GM12891 (cell line): ENCODE measurements at places on chromosomes 4 and X.

DNA sequence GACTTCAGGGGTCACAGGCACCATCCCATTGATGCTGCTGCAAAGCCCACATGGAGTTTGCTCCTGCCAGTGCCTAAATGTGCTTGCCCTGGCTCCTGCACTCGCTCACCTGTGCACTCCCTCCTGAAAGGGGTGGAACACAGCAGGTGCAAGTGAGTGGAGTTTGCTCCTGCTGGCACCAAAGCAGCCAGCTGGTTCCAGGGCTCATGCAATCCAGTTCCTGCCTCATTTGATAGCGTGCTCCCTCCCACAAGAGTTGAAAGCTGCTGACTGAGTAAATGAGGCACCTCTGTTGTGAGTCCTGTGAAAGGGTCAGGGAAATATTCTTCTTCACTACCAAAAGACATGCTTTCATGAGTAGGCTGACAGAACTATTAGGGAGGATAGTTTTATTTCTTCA is 30.5 kb downstream of the CXCL8 start:
- DNase-seq: no peak

- DNase-seq: no peak
Observed at GRCh38 chr4:108581083-108581482, 39.3 kb upstream of the RPL34 start.

GRCh38 chr4:123299212-123299691 is 97.3 kb upstream of the SPRY1 start:
- DNase-seq: no peak

GRCh38 chrX:120464411-120464810 is 4.7 kb downstream of the LAMP2 start:
- no peak for DNase-seq

DNA sequence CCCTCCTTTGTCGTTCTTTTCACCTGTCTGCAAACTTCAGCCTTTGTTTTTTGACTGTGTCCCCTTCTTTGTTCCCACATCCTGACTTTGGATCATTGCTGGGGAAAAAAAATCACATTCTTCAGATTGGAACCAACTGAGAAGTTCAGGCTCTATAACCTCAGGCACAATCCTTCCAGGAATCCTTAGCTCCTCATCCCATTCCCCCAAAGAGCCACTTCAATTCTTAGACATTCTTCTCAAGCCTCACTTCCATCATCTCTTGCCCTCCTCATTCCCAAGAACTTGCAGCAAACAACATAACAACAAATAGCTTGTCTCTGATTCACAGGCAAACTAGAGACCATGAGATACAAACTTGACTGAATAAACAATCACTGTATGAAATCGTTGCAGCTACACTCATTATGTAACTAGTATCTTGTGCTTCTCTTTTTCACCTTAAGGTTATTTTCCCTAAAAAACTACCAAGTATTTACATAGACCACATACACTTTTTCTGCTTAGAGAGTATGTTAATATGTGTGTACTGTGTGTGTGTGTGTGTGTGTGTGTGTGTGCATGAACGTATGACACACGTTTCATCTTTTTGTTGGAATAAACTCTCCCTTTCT is 26.4 kb upstream of the PGM2 start:
- no peak for DNase-seq

DNA sequence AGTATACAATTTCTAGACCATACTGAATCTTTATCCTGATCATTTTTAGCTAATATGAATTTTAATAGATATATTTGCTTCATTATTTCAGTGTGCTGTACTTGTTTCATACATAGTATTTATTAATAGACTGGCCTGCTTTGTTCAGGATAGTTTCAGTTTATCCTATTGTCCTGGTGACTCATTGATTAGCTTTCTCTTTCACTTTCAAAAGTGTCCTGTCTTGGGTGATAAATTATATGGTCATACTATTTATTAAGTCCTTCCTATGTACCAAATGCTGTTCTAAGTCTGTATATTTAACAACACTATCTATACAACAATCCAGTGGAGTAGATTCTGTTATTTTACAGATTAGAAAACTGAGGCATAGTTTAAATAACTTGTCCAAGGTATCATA is 153.8 kb upstream of the RAPGEF2 start:
- no peak for DNase-seq

DNA sequence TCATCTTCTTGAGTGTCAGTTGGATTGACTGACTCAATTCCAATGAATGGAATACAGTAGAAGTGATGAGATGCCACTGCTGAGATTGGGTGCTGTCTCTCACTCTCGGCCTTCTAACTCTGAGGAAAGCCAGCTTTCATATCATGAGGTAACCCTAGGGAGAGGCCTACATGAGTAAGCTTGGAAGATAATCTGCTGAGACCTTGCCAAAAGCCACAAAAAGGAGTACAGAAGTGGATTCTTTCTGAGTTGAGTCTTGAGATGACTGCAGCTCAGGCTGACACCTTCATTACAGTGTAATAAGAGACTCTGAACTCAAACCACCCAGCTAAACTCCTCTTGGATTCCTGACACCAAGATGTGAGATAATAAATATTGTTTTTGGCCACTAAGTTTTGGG is 537.4 kb upstream of the MAGEB18 start:
- DNase-seq: no peak

DNA sequence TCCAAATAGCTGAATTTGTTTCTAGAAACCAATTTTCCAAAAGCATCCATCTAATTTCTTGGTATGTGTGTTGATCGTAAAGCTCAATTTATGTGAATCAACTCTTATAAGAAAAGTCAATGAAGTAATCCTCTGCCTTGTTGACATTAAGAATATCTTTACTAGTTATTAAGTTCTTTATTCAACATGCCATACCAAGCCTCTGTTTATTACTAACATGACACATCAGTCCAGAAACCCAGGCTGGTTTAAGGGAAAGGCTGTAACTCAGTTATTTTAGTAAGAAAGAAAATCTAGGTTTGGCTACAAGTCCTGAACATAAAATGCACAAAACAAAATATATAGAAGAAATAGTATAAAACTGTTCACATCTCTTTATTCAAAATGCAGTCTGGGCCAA is 48.0 kb downstream of the KLHL34 start:
- no peak for DNase-seq

DNA sequence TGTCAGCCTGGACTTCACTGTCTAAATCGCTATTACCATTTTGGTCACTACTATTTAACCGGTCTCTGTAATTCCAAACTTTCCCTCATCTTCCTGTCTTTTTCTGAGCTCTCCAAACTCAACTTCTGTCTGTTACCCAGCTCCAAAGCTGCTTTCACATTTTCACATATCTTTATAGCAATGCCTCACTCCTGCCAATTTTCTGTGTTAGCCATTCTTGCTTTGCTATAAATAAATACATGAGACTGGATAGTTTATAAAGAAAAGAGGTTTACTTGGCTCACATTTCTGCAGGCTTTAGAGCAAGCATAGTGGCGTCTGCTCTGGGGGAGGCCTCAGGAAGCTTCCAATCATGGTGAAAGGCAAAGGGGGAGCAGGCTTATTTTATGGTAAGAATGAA is 368.3 kb upstream of the GNPDA2 start:
- no peak for DNase-seq

GRCh38 chr4:17030543-17030942 is 132.1 kb upstream of the LDB2 start:
- DNase-seq: no peak

DNA sequence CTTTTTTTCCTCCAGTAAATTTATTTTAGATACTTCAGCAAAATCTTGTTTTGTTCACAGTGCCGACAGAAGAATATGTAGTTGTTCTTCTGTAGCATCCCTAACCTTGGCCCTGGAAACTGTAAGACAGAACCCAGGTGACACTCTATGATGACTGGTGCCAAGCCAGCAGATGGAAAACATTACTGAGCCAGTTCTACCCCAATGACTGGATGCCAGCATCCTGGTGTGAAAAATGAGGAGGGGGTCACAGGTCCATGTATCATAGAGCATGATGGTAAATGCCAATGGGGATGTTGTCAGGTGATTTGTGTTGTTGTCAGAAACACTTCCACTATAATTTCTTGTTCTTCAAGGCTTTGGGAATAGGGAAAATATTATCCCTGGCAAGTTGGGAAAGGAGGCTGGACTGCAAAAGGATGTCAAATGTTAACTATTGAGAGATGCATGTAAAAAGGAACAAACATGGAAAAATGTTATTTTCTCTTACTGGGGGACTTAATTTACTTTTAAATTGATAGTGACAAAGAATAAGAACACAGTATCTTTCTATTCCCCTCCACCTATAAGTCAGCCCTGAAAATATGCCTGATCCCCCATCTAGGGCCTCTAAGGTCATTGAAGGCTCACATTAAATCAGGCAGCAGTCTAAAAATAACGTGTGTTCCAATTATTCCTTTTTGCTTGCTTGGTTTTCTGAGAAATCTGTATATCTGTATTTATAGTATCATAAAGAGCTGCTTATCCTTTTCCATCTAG is 159.8 kb downstream of the RASL11B start:
- no peak for DNase-seq

GRCh38 chrX:41153448-41153847 is 68.2 kb downstream of the USP9X start:
- DNase-seq: no peak

DNA sequence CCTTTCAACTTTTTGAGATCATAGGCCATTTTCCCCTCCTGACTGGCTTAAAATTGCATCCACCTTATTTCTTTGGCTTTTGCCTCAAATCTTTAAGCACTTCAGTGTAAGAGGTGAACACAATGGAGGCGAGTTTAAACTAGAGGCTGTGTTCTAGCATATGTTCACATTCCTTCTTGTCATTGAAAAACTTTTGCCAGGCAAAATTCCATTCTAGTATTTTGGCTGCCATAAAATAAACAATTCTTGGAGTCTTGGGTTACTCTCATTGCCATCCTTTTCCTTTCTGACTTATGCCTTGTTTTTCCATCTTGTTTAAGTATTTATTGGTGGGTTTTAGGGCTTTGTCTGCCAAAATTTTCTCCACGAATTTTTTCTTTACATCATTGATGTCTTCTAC is 137.3 kb upstream of the ANXA10 start:
- DNase-seq: no peak

- no peak for DNase-seq
Observed at GRCh38 chrX:18002791-18003190, 141.7 kb upstream of the RAI2 start.

- no peak for DNase-seq
Observed at GRCh38 chr4:189098932-189099696, 841.6 kb upstream of the FRG1 start.
